ENCODE measurements at places on chromosomes 2 and 18.

- DNase-seq, result no peak
Measured at GRCh38 chr18:34050661-34051060, 174.1 kb downstream of the NOL4 start.

GRCh38 chr18:24975496-24976372 lies 376.2 kb downstream of the ZNF521 start:
- DNase-seq, result no peak

- DNase-seq, result no peak
Measured at GRCh38 chr2:23484275-23484674, 99.3 kb downstream of the KLHL29 start.

DNA sequence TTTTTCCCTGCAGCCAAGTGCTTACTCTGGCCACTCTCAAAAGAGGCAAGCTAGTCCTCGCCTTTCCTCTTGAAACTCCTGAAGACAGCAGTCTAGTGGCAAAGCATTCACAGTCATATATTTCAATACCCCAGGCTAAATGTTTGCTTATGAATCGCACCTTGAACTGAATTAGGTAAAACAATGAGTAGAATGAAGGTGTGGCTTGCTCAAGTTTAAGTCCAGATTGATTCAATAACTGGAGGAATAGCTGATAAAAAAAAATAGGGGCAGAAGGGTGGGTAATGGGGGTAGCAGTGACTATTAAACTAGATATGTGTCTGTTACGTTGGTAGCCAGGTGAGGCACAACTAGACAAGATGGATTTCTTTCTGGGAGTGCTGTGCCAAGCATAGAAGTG lies 88.2 kb upstream of the EPB41L3 start:
- DNase-seq, result no peak

GRCh38 chr2:182522972-182523473 lies 96.2 kb upstream of the PDE1A start:
- no peak for DNase-seq

DNA sequence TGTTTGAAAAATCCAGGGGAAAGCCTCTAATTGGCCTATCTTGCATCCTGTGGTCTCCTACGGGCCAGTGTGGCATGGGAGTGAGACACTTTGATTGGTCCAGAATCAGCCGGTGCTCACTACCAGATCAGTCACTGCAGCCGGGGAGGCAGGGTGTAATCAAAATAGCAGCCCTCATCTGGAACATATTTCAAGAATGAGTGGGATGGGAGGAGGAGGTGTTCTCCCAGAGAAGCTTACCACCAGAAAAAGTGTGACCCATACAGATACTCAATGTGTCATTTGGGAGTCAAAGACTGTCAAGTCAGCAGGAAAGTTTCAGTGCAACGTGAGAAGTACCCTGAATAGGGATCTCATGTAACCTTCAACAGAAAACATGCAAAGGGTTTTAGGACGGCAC lies 393.9 kb upstream of the SLC14A2 start:
- DNase-seq, result no peak

DNA sequence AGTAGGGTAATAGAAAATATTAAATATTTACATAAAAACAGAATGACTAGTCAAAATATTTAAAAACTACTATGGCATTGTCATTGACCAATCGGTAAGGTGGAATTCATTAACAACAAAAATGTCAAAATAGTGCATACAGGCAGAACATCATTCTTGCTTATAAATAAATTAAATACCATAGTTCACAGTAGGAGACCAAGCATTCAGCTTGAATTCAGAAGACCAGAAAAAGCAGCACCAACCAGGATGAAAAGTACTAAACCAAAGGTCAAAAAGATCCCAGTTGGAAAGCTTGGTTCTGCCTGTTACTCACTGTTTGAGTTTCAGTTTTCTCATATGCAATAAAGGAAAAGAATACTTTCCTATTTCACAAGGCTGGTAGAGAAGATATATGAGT lies 244.3 kb downstream of the OSR1 start:
- no peak for DNase-seq

- no peak for DNase-seq
Measured at GRCh38 chr2:118309946-118310680, 221.8 kb downstream of the INSIG2 start.

- DNase-seq, result no peak
Measured at GRCh38 chr18:62710417-62710816, 4.9 kb upstream of the PHLPP1 start.

DNA sequence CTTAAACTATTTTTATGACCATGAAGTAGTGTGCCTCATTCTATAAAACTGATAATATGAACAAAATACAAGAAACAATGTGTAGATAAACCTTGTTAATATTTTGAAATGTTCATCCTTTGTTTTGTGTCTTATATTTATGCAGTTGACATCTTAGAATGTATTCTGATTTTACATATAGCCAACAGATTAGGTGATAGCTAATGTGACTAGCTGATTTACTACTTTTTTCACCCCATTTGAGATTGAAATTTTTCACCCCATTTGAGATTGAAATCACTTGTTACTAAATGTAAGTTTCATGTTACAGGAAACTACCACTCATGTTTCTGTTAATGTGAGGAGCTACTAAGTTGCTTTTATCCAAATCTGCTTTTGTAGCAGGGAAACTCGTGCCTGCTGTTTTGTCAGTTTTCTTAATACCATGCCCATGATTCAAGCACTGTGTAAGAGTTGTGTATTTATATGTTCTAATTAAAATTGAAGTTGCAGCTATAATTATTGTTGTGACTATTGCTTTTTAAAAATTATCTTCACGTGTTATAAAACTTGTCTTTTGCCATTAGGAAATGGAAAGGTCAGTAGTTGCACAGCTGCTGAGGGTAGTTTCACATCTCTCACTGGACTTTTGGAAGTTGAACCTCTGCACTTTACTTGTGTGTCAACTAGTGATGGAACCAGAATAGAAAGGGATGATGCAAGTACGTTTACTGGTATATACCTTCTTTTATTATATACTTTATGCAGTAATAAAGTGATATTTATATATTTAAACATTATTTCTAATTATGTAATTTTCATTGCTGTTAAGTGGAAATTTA lies 96.6 kb downstream of the BIRC6 start:
- DNase-seq, result no peak

DNA sequence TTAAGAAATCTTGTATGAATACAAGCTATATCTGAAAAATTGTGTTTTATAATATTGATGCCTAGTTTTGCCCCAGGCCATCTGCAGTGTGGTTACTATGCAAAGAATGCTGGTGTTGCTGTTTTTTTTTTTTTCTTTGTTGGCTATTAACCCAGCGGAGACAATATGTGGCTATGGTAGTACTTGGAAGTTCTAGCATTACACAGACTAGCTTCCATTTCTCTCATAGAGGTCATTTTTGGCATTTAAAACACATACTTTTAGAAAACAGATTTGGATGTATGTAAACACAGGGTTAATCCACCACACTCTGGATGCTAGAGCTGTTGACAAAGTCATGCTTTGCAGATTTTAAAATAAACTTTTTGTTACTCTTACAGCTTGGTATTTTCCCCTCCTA lies 209.8 kb downstream of the NEDD4L start:
- DNase-seq, result no peak

- no peak for DNase-seq
Measured at GRCh38 chr2:119028327-119029174, 86.6 kb downstream of the MARCO start.

DNA sequence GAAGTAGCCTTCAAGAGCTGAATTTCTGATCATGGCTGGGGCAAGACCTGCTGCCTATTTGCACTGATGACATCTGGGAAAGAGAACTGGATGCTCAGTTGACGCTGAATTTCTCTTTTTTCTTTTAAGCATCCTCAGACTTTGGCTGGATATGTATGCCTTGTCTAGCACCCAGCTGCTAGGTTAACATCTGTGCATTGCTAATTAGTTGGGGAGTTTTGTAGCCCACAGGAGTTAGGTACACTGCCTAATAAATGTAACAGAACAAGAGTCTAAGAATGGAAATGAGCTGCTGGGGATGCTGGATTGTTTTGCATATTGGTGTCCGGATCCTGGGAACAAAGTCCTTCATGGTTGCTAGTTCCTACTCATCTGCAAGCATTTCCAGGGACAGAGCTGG lies 40.9 kb upstream of the STPG4 start:
- no peak for DNase-seq

GRCh38 chr18:44909191-44909719 lies 228.6 kb downstream of the SETBP1 start:
- no peak for DNase-seq

GRCh38 chr2:218259099-218259961 lies 1.5 kb upstream of the GPBAR1 start:
- no peak for DNase-seq

GRCh38 chr2:1721706-1722646 lies 22.3 kb downstream of the PXDN start:
- DNase-seq, result no peak

DNA sequence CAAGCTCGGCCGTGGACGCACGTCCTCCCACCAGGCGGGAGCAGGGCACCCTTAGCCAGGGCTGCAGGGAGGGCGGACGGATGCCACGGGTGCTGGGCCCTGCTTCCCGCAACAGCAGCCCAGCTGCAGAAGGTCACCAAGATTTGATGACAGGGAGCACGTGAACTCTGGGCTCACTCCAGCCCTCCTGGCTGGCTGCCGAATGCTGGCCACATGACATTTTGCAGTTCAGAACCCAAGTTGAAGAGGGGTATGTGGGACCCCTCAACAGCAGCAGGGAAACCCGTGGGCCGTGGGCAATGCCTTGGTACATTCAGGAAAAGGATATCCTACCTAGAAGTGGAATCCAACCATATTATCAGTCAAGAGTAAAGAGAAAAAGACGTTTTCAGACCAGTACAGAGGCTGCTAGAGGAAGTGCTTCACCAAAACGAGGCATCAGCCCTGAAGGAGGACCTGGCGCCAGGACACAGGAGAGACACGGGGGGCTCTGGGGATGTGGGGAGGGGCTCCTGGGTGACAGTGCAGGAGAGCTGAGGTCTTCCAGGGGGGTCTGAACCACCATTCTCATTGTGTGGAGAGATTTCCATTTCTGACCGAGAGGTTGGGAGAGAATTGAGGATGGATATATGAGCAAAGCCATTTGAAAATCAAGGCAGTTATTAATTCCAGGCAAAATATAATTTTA lies 107.4 kb upstream of the CTDP1 start:
- DNase-seq, result no peak

GRCh38 chr18:31616586-31616985 lies 24.9 kb downstream of the TTR start:
- no peak for DNase-seq

DNA sequence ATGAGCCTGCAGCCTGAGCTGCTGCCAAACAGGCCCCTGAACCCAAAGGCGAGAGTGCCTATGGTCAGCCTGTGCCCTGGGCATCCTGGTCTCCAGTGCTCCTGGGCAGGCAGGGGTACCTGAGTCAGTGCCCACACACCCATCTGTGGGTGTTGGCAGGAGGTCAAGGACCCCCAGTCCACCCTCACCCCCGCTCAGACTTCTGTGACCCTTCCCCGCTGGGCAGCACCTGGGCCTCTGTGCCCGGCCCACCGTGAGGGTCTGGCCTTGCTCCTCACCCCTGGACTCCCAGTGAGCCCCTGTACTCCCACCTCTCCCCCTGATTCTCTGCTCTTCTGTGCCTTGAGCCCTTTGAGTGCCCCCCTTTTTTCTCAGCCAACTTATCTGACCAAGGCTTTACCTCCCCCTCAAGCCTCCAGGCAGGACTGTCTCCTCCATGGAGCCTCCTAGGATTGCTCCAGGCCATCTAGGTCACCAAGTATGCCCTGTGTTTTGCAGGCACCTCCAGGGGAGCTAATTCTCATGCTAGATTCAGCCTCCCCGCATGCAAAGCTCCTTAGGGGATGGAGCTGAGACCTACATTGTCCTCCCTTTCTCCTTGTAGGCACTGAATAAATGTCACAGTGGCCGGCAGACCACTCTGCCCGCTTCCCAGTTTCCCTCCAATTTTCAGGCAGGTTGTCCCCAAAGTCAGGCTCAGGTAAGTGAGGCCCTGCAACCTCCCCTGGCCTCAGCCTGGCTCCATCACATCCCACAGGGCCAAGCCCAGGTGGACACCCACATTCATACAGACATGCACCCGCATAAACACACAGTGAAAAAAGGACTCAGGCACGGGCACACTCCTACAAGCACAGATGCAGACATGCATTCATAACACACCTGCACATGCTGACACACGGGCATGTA lies 21.9 kb upstream of the PTMA start:
- no peak for DNase-seq

DNA sequence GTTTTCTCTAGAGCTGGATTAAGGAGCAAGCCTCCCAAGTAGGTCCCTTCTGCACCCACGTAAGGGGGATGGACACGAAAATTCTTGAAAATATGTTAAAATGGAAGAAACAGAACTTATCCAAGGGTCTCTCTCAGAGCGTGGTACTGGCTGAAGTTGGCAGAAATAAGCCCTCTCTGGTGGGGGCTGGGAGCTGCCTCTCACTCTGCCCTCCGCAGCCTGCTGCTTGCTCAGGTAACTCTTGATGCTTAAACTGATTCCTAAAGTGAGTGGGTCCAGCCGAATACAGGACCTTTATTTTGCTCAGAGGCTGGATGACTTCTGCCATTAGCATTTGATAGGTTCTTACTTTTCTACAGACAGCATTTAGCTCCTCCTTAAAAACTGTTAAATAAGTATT lies 78.1 kb downstream of the SPHKAP start:
- DNase-seq, result no peak

DNA sequence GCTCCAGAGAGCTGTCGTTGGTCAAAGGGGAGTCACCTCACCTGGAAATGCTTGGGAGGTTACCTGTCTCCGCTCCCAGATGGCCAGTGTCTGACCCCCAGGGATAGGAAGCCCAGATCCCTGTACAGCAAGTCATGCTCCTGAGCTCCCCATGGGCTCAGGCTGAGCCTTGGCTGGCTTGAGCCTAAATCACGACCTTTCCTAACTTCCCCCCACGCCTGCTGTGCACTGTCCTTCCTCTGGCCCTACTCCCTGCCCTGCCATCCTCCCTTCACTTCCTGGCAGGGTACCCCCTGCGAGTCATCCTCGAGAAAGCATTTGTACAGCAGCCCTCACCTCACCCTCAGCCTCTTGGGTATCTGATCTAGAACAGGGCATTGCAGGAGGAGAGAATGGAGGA lies 9.2 kb upstream of the HDAC4 start:
- no peak for DNase-seq

DNA sequence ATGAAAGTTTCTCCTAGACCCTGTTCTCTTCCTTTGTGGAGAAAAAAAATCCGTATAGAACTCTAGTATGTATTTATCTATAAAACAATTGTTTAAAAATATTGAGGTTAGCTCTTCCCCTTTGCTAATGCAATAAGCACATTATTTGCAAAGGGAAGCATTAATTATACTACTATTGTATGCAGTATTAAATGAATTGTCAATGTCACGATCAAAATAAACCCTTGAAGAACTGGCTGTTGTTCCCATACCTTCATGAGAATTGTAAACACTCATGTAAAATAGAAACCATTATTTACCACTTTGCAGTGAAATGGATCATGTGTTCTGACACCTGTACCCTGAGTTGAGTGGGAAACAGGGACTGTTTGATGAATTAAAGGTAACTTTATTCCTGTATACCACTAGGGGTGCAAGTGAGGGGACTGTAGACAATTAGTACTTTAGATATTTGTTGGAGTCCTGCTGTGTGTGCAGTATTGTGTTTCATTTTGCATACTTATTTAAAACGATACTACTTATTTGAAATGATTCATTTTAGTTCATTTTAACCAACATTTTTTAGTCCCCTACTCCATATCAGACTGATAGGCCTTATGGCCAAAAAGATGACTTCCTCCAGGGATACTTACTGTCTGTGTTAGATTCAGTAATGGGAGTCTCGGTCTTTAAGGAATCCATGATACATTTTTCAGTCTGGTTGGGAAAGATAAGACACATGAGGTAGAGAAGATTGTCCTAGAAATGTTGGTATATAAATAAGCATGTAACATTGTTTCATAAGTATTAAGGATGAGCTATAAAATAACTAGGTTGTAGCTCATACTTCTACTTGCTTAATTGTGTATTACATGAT lies 7.9 kb downstream of the PKP4 start:
- no peak for DNase-seq

Measured in esophagus squamous epithelium (tissue), 5 donors.